ENCODE measurements at places on chromosomes 6 and 20.
A peak's percentile ranks its signal among the peaks of the same experiment; 100 is the strongest.

- DNase-seq, result no peak
Observed at GRCh38 chr6:65709099-65709830, 2.2 kb upstream of the EYS start.

GRCh38 chr6:5087389-5087788 lies 2.2 kb downstream of the PPP1R3G start:
- no peak for DNase-seq

DNA sequence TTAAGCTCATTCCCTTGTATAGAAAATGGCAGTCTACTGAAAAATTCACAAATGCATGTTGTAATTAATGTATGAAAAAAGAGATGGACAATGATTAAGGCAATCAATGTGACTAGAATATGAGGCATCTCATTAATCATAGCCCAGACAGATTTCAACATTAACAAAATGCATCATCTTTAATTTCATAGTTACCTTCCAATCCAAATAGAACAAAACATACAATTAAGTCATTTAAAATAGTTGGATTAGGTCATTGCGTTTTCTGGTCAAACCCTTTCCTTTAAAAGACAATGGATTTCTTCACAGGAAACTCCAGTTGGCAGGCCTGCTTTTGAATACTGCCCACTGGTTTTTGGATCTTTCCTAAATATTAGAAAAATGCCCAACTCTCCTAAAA lies 203.9 kb downstream of the HAO1 start:
- DNase-seq, result peak; percentile 55

GRCh38 chr6:153013438-153013837 lies 10.9 kb upstream of the MTRF1L start:
- DNase-seq, result no peak

GRCh38 chr20:16758454-16759180 lies 10.5 kb downstream of the OTOR start:
- DNase-seq, result no peak

DNA sequence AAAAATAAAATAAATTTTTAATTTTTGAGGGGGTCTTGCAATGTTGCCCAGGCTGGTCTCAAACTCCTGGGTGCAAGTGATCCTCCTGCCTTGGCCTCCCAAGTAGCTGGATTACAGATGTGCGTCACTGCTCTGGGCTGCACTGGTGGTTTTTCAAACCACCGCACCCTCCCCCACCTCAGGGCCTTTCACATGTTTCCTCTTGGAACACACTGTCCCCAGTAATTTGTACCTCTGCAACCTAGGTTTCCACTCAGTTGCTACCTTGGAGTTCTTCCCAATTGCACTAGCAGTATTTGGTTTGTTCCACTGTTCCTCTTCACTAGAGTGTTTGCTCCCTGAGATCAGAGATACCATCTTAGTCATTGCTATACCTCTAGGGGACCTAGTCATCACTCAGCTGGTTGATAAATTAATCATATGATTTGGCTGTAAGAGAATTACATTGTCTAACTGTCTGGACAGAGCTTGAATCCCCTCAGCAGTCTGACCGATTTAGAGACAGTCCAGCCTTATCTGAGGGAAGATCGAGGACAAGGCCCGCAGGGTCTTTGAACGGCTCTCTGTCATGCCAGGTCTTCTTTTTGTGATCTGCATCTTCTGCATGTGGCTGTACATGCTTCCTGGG lies 32.0 kb downstream of the CEP43 start:
- DNase-seq, result no peak

DNA sequence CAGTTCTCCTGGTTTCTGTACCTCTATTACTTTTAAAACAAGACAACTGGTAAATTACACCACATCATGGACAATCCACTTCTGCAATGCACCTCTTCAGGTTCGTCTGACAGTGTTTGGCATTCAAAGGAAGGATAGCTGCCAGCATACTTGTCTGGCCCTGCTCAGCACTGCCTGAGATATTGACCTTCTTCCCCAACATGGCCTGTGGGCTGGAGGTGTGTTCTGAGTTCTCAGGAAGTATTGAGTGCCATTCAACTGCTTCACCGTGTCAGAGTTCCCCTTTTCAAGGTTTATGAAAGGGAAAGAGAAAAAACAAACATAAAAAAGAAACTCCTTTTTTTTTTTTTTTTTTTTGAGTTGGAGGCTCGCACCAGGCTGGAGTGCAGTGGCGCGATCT lies 267.9 kb upstream of the SASH1 start:
- no peak for DNase-seq

GRCh38 chr6:13256266-13257001 lies 71.9 kb downstream of the TBC1D7 start:
- DNase-seq, result no peak

DNA sequence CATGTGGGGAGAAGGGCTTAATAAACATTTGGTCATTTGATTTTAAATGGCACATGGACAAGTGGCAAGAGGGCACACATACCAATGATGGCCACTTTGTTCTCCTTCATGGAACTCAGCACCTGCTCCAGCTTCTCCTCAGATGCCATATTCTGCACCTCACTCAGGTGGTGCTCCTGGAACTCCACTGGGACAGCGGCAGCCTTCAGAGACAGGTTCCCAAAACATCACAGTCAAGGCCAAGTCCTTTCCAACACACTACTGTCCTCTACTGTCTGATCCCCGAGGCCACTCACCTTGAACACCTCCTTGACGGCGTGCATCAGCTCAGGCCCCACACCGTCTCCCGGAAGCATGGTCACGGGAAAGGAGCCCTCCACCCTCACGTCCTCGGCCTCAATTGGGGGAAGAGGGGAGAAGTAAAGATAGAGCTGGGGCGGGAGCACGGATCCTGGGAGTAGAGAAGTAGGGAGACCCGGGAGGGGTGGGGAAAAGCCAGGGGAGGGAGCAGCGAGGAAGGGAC lies 591 bp downstream of the IDH3B start:
- no peak for DNase-seq

GRCh38 chr20:49560186-49560585 lies 7.8 kb downstream of the PTGIS start:
- DNase-seq, result no peak
